HFFc6 (cell line): ENCODE measurements at places on chromosomes 1 and 21. TPM values are rescaled to one million over a fixed set of nuclear protein-coding genes. Genes with fewer than 3 reads are reported as not detected.

Gene FPGT
- 15.7 to 18.7 TPM (median 18.6 TPM) in 3 replicates for total RNA-seq

Gene KRTAP13-2
- not detected in 3 replicates for total RNA-seq

Gene CTSE
- total RNA-seq, result not detected in 3 replicates

Gene SPATA17
- total RNA-seq, result 0.09 TPM in 1 of 3 replicates, not detected in the others

Gene F13B
- total RNA-seq, result not detected in 2 replicates

Gene AGBL4
- not detected in 3 replicates for total RNA-seq

Gene SPRR4
- not detected in 3 replicates for total RNA-seq

Gene FOXO6
- total RNA-seq, result 0.07 TPM in 1 of 3 replicates, not detected in the others

Gene FMN2
- total RNA-seq, result 68.5 to 97.2 TPM (median 88.6 TPM) in 3 replicates

Gene AMY1A
- not detected in 2 replicates for total RNA-seq

Gene LEMD1
- total RNA-seq, result not detected in 3 replicates
